A549 treated with GW870086 at 1 μM for 4 hours (cell line): ENCODE measurements at places on chromosomes 11 and 22. TPM values are rescaled to one million over a fixed set of nuclear protein-coding genes. Genes with fewer than 3 reads are reported as not detected.

POU2AF3 gene
- 0.37 to 1.0 TPM (median 0.81 TPM) in 5 replicates for total RNA-seq

CCDC81 gene
- total RNA-seq, result 0.17 to 0.33 TPM (median 0.27 TPM) in 4 of 5 replicates, not detected in the other

CENATAC gene
- 10.7 to 16.4 TPM (median 12.1 TPM) in 5 replicates for total RNA-seq

CDK2AP2 gene
- total RNA-seq, result 61.9 to 88.0 TPM (median 79.3 TPM) in 5 replicates

GLB1L3 gene
- total RNA-seq, result 0.05 TPM in 1 of 5 replicates, not detected in the others

FAM118A gene
- total RNA-seq, result 8.6 to 13.6 TPM (median 11.5 TPM) in 5 replicates

TRIM34 gene
- total RNA-seq, result 2.6 to 4.0 TPM (median 3.6 TPM) in 5 replicates

GLYAT gene
- total RNA-seq, result not detected in 5 replicates

SULT4A1 gene
- not detected in 5 replicates for total RNA-seq

DRD2 gene
- not detected in 5 replicates for total RNA-seq

IL18 gene
- total RNA-seq, result 92.0 to 107 TPM (median 99.7 TPM) in 5 replicates

SAA2 gene
- 0.24 to 0.43 TPM in 2 of 5 replicates, not detected in the others for total RNA-seq

A4GALT gene
- total RNA-seq, result 15.2 to 24.7 TPM (median 24.1 TPM) in 5 replicates

TYR gene
- total RNA-seq, result not detected in 5 replicates

LMO2 gene
- 0.18 to 1.1 TPM (median 0.64 TPM) in 5 replicates for total RNA-seq

PDGFD gene
- total RNA-seq, result 6.8 to 8.6 TPM (median 7.7 TPM) in 5 replicates

OR5AL1 gene
- not detected in 5 replicates for total RNA-seq

AQP11 gene
- total RNA-seq, result 1.2 to 2.2 TPM (median 1.9 TPM) in 5 replicates

CEP164 gene
- total RNA-seq, result 12.3 to 19.4 TPM (median 17.2 TPM) in 5 replicates

TMEM184B gene
- 42.7 to 56.7 TPM (median 52.9 TPM) in 5 replicates for total RNA-seq

WEE1 gene
- total RNA-seq, result 16.1 to 19.7 TPM (median 18.4 TPM) in 5 replicates

TTC28 gene
- 1.8 to 3.2 TPM (median 2.8 TPM) in 5 replicates for total RNA-seq

PLA2G6 gene
- 3.3 to 5.0 TPM (median 4.4 TPM) in 5 replicates for total RNA-seq

PHOX2A gene
- not detected in 5 replicates for total RNA-seq

FOLR2 gene
- total RNA-seq, result not detected in 5 replicates

CRYBB3 gene
- 0.19 TPM in 1 of 5 replicates, not detected in the others for total RNA-seq

CLTCL1 gene
- 3.6 to 5.4 TPM (median 4.8 TPM) in 5 replicates for total RNA-seq

SLC22A8 gene
- not detected in 5 replicates for total RNA-seq

SCT gene
- total RNA-seq, result not detected in 5 replicates

FIBIN gene
- not detected in 5 replicates for total RNA-seq

TTC36 gene
- not detected in 5 replicates for total RNA-seq

CFL1 gene
- total RNA-seq, result 1,820 to 2,323 TPM (median 2,200 TPM) in 5 replicates

MS4A14 gene
- total RNA-seq, result not detected in 5 replicates

PDGFB gene
- 4.3 to 5.5 TPM (median 4.7 TPM) in 5 replicates for total RNA-seq
